ENCODE measurements at places on chromosomes 11 and 22. TPM values are rescaled to one million over a fixed set of nuclear protein-coding genes. Genes with fewer than 3 reads are reported as not detected.

DNA sequence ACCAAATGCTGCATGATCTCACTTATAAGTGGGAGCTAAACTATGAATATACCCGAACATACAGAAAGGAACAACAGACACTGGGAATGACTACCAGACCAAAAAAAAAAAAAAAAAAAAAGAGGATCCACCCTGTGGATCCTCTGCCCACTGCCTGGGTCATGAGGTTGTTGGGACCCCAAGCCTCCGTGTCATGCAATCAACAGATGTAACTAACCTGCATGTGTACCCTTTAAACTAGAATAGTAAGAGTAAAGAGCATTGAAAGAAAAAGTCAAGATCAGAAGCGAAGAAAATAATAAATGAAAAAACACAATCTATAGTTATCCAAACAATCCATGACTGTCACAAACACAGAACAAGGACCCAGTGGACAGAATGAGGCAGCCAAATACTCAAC lies 109.5 kb upstream of the TOP3B start:
- no peak for DNase-seq
- no peaks in the 10 kb centered on the region for H3K4me1 ChIP-seq
- H3K27ac ChIP-seq, result no peak overlapping the region
- H3K27me3 ChIP-seq, result peaks cover 26% of the 10 kb centered on the region
- H3K36me3 ChIP-seq, result no peaks in the 10 kb centered on the region

CHADL gene
- total RNA-seq, result not detected

TRIM29 gene
- total RNA-seq, result 0.95 TPM

CECR2 gene
- 19.0 TPM for total RNA-seq

- no peak overlapping the region for H3K27ac ChIP-seq
- no peaks in the 10 kb centered on the region for H3K27me3 ChIP-seq
- peaks cover 24% of the 10 kb centered on the region for H3K4me1 ChIP-seq
- no peak overlapping the region for H3K4me3 ChIP-seq
- DNase-seq, result no peak
Measured at GRCh38 chr11:6615046-6615445, 3.0 kb upstream of the TAF10 start.

GRCh38 chr11:31807799-31808667 lies 3.1 kb downstream of the PAX6 start:
- no peak overlapping the region for H3K4me3 ChIP-seq
- peaks cover 47% of the 10 kb centered on the region for H3K4me1 ChIP-seq
- no peak overlapping the region for H3K27ac ChIP-seq
- peaks cover 100% of the 10 kb centered on the region for H3K27me3 ChIP-seq
- DNase-seq, result no peak

SLC35E4 gene
- total RNA-seq, result 8.5 TPM

DNA sequence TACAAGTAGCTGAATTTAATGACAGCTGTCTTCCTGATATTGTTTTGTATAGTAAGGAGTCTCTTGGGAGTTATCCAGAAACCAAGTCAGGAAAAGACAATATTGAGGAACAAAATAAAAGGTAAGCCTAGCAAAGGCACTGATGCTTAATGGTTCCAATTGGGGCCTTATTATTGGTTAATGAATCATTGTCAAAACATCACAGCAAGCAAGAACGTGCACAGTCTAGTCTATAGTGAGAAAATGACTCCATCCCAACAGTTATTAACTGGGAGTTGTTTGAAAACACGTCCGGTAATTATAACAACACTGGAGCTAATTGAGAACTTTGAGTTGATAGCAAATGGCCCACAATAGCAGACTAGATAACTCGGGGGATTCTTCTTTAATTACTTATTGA lies 17.7 kb downstream of the BSX start:
- no peak for DNase-seq
- no peak overlapping the region for H3K27ac ChIP-seq
- no peaks in the 10 kb centered on the region for H3K36me3 ChIP-seq

APOC3 gene
- total RNA-seq, result not detected

DNA sequence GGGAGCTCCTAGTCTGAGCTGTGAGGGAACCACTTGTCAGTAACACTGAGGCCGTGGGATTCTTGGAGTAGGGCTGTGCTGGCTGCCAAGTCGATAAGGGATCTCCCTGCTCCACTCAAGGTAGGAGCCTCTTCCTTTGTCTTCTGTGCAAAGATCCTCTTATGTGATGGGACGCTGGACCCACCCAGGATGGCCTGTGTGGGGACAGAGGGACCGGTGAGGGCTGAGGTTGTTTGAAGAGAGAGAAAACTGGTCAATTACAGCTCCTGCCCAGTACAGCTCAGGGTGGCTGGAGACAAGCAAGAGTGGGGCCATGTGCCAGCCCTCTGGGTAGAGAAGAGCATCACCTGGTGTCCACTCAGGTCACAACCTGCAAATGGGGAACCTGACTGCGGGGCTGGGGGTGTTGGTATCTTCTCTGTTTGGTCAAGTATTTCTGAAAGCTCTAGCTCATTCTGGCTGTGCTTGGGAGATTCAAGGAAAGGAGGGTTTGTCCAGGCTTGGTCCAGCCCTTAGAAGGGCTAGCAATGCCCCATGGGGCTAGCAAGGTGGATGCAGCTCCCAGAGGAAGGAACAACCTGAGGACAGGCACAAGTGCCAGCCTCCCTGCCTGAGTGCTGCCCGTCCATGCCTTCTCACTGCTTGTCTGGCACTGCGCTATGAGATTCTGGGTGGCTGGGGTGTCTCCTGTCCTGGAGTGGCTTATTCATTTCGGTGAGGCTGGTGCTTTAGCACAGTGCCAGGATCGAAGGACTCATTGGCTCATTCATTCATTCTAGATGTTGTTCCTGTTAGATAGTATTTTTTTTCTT lies 27.6 kb upstream of the BAIAP2L2 start:
- H3K27ac ChIP-seq, result no peak overlapping the region
- no peaks in the 10 kb centered on the region for H3K4me1 ChIP-seq
- no peak for DNase-seq
- no peaks in the 10 kb centered on the region for H3K27me3 ChIP-seq

DNA sequence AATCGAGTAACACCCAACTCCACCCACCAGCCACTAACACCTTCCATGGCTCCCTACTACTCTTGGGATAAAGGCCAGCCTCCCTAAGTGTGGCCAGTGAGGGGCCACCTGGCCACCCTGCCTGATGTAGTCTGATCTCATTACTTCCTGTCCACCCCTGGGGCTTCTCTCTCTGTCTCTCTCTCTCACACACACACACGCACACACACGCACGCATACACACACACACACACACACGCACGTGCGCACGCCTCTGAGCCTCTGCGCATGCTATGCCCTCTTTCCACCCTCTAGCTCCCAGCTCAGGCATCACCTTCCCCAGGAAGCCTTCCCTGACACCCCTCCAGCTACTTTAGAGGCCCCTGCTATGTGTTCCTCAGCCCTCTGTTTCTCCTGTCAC lies 3.9 kb downstream of the MFNG start:
- H3K4me1 ChIP-seq, result peaks cover 16% of the 10 kb centered on the region
- no peaks in the 10 kb centered on the region for H3K36me3 ChIP-seq
- H3K27me3 ChIP-seq, result peaks cover 8% of the 10 kb centered on the region
- no peak overlapping the region for H3K4me3 ChIP-seq
- no peak overlapping the region for H3K27ac ChIP-seq

GRCh38 chr11:468493-468892 lies 18.4 kb downstream of the PTDSS2 start:
- H3K36me3 ChIP-seq, result no peaks in the 10 kb centered on the region
- H3K4me1 ChIP-seq, result peaks cover 21% of the 10 kb centered on the region
- H3K27me3 ChIP-seq, result no peaks in the 10 kb centered on the region
- H3K4me3 ChIP-seq, result no peak overlapping the region
- no peak overlapping the region for H3K27ac ChIP-seq

- H3K4me3 ChIP-seq, result no peak overlapping the region
- DNase-seq, result no peak
- peaks cover 6% of the 10 kb centered on the region for H3K4me1 ChIP-seq
- no peaks in the 10 kb centered on the region for H3K36me3 ChIP-seq
- H3K27me3 ChIP-seq, result no peaks in the 10 kb centered on the region
Measured at GRCh38 chr11:12175694-12176241, 65.4 kb downstream of the MICAL2 start.

All from gastrocnemius medialis (tissue), 4 donors.